ENCODE measurements at places on chromosomes 5 and 9.

DNA sequence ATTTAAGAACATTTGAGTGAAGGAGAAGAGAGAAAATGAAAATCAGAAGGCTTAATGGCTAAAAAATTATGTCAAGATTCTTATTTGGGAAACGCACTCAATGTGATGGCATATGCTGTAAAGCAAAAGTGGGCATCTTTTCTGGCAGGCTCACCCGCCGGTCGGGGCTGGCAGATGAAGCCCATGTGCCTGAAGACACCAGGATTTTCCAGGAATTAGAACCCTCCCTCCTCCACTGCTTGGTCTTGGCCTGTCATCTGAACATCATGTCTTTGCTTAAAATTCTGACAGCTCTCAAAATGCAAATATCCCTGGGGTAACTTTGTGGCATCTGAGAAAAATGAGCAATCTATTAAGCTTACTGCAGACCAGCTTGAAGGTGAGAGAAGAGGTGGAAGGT lies 337.9 kb downstream of the IRX1 start:
- DNase-seq = no peak

DNA sequence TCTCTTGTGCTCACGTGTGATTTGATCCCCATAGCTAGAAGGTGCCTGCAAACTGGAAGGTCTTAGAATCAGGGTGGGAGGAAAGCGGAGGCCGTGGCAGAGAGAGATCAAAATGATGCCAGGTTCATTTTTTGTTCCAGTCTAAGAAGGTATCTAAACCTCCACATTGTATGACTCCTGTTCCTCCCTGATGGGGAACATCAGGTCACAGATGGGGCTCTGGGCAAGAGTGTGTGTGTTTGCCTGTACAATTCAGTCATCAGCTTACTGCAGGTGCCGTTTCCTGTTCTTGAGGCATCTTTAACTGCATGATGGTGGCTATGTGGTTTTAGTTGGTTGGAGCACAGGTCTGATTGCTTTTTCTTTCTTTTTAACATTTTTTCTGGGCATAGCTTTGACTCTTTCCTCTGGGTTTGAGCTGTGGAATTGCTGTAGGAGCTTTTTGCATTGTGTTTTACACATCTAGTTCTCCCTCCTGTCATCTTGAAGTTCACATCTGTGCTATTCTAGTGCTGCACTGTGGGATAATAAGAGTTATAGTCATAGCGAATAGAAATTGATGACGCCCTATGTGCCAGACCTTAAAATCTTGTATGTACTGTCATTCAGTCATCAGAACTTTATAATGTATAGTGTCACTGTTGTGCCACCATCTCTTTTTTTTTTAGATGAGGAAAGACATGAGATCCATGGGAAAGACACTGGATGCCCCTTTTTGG lies 30.8 kb downstream of the ARHGAP26 start:
- DNase-seq = no peak

DNA sequence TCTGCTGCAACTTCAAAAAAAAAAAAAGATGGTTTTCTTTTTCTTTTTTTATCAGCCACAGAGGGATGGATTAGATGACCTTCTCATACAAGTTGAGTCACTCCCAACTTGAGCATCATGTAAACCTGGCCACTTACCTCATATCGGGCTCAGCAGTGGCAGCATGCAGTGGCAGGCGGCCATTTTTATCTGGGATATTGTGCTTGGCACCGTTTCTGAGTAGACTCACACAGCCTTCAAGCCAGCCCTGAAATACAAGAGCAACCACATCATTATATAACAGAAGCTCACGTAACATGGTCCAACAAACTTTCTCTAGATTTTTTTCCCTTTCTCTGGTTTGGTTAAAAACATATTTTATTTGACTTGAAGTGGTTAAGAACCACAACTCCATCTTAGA lies 62.6 kb downstream of the ANKRD55 start:
- DNase-seq = no peak

GRCh38 chr9:128999581-129000206 lies 28.4 kb downstream of the SH3GLB2 start:
- no peak for DNase-seq

DNA sequence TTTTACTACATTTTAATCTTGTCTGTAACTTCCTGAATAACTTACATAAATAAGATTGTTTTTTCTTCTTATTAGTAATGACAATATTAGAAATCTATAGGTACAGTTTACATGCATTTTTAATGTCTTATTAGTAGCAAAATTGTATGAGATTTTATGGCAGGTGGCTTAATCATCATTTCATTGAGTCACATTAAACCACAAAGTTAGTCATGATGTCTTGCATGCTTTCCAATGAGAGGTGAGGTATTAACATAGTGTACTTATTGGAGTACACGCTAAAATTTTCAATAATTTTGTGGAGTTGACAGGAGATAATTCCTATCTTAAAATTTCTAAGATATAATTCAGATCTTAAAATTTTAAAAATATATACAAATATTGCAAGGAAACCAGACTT lies 989.6 kb upstream of the ARRDC3 start:
- DNase-seq = no peak

DNA sequence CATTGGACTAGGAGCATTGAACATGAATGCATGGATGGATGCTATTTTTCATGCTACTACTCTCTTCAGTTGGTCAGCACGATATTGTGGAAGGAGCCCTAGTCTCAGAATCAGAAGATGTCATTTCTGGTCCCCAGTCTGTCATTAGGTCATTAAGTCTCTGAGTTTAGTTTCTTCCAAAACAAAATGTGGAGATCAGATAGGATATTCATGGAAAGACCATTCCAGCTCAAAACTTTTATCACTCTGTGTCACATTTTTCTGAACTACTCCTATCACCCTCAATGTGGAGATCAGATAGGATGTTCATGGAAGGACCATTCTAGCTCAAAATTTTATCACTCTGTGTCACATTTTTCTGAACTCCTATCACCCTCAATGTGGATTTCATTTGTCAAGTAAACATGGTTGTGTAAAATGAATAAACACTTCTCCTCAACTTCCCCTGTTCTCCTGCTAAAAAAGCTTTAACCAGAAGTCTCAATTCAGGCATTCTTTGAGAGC lies 296.8 kb downstream of the MRPS30 start:
- no peak for DNase-seq

- no peak for DNase-seq
Observed at GRCh38 chr5:79702606-79703380, 13.2 kb downstream of the CMYA5 start.

GRCh38 chr9:113873446-113873845 lies 2.7 kb upstream of the ZNF618 start:
- no peak for DNase-seq

- no peak for DNase-seq
Observed at GRCh38 chr9:97880336-97880735, 27.3 kb downstream of the FOXE1 start.

- no peak for DNase-seq
Observed at GRCh38 chr5:33309068-33309467, 131.7 kb upstream of the TARS1 start.

- no peak for DNase-seq
Observed at GRCh38 chr5:34914671-34915138, 599 bp downstream of the RAD1 start.

DNA sequence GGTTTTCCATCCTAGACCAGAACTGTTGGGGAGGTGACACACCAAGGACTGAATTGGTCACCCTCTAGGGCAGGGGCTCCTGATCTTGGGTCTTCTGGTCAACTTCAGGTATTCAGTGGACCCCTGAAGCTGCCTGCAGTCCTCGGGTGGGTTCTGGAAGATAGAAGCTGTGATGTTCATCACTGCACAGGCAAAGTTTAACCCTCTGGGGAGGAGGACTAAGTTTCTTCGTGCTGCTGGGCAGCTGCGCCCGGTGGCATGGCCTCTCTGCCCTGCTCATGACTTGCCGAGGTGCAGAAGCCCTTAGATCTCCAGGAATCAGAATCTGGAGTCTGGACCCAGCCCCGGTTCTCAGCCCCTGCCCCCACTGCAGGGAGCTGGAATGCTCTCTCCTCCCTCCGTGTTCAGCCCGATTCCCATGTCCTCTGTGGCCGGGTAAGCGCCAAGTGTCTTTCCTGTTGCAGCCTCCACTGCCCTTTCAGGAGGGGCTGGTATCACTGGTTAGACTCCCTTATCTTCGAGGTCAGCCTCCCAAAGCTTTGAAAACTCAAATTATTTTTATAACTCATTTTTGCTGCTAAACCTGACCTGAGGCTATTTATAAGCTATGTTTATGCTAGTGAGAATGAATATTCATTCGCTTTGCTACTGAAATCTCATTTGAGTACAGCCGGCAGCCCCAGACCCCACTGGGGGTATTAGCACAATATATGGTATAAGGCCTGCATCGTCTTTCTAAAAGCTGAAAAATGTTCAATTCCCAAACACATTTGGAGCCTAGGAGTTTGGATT lies 1.7 kb downstream of the LAMC3 start:
- DNase-seq = no peak

GRCh38 chr5:78544561-78545201 lies 103.9 kb downstream of the LHFPL2 start:
- DNase-seq = no peak

DNA sequence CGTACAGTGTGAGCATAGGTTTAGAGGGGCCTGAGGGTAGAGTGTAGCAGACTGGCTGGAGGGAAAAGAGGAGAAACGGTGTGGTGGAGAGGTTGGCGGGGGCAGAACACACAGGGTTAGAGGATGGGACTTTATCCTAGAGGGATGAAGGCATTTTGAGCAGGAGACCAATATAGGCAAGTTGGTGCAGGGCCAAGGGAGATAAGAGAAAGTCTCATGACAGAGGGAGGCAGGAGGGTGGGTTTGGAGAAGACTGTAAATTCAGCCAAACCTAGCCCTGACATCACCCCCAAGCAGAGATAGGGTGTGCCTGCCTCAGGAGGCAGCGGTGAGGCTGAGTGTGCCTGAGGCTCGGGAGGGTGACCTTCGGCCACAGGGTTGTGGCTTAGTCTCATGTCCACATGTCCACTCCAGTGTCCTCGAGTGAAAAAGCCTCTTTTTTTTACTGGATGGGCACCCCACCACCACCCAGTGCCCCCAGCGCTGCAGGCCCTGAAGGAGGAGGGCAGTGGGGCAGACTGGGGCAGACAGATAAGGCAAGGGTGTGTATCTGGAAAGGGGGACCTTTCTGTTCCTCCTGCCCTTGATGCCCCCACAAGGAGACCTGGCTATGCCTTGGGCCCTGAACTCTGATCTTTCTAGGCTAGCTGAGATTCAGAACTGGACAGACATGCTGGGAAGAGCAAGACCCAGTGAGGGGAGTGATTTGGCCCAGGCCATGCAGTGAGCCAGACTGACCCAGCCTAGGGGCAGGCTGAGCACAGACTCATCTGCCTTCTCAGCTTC lies 108.7 kb downstream of the RGS3 start:
- no peak for DNase-seq

DNA sequence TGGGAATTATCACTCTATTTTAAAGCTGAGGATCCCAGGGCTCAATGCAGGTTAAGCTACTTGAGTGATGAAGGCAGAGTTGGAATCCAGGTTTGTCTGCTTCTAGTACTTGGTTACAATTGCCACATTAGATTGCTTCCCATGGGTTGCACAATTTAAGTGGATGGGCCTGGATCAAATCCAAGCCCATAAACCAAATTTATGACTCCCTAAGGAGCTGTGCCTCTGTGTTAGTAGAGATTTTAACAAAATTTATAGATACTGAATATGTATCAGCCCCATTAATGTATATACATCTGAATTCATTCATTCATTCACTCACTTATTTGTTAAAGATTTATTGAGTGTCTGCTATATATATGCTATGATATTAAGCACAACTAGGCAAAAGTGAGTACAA lies 332.3 kb upstream of the KLF9 start:
- no peak for DNase-seq

GRCh38 chr5:68883436-68883835 lies 210.4 kb upstream of the SLC30A5 start:
- DNase-seq = no peak

DNA sequence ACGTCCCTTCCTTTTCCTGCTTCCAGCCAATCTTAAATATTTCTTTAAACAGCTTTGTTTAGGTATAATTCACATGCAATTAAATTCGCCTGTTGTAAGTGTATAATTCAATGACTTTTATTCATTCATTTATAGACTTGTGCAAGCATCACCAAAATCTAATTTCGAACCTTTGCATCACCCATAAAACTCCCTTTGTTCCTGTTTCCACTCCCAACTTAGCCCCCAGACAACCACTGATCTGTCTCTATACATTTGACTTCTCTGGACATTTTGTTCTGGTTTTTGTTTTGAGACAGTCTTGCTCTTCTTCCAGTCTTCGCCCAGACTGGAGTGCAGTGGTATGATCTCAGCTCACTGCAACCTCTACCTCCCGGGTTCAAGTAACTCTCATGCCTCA lies 71.5 kb downstream of the NR6A1 start:
- no peak for DNase-seq

- DNase-seq = no peak
Observed at GRCh38 chr9:116327701-116328405, 174.3 kb downstream of the PAPPA start.

DNA sequence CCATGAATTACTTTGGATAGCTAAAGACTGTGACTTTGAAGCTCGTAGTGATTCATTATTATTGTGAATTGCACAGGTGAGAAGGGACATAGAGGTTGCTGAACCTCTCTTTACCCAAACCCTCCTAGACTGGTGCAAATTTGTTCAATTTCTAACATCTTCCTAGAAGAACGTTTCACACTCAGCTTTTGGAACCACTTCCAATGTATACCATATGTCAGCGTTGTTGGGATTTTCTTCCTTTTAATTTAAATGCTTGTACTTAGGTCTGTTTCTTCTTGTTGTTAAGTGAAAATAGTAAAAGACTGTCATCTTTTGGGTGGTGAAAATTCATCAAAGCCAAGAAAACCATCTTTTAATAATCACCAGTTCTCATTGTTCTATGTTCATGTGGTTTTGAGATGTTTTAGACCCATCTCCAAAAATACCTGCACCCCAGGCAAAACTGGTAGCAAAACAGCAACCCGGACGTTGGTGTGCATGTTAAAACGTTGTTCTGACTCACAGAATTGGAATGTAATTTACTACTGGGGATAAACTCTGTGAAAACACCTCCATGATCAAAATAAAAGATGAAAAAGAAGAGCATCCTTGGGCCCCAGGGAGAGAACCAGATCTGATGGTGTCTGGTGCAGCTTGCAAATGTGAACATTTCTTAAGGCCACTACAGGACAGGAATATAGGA lies 238.3 kb downstream of the NPR3 start:
- no peak for DNase-seq
